IPS DF 6.9 (cell line): ENCODE measurements at places on chromosomes 1 and 21.

- no peak for DNase-seq
These were observed 29.4 kb upstream of the GCLM start for GRCh38 chr1:93938461-93939145.

- DNase-seq, result no peak
These were observed 116.0 kb downstream of the ETS2 start for GRCh38 chr21:38921511-38922251.

DNA sequence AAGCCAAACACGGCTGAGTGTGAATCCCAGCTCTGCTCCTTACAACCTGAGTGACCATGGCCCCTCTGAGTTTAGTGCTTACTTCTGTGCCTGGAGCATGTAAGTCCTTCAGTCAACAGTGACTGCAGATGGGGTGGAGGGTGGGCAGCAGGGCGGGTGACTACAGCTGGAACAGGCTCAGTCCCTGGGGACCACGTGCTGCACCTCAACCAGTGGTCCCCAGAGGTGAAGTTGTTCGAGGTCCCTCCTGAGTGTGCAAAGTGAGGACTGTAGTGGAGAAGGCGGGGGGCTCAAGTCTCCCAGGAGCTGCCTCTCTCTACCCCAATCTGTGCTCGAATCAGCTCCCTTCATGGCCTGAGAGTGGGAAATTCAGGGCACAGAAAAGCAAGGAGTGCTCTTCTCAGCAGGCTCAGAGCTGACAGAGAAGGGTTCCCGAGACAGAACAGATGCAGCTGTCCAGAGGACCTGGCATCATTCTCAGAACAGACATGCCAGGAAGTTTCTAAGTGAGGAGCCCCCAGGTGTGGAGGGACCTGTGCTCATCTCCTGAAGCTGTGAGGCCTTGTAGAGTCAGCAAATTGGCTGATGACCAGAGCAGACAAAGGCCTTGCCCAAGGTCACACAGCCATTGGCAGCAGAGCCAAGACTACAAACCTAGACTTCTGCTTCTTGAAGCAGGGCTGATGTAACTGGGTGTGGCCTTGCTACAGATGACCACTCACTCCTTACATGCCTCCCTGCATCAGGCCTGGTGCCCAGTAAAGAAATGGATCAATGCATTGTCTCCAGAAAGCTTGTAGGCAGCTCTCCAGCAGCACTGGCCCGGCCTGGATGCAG lies 61.7 kb upstream of the EDN2 start:
- no peak for DNase-seq

GRCh38 chr1:65230731-65231481 lies 78.4 kb upstream of the DNAJC6 start:
- no peak for DNase-seq
